C1 segment of cervical spinal cord (tissue), 14 donors: ENCODE measurements at places on chromosomes 5 and 9.
A peak's percentile ranks its signal among the peaks of the same experiment; 100 is the strongest.

DNA sequence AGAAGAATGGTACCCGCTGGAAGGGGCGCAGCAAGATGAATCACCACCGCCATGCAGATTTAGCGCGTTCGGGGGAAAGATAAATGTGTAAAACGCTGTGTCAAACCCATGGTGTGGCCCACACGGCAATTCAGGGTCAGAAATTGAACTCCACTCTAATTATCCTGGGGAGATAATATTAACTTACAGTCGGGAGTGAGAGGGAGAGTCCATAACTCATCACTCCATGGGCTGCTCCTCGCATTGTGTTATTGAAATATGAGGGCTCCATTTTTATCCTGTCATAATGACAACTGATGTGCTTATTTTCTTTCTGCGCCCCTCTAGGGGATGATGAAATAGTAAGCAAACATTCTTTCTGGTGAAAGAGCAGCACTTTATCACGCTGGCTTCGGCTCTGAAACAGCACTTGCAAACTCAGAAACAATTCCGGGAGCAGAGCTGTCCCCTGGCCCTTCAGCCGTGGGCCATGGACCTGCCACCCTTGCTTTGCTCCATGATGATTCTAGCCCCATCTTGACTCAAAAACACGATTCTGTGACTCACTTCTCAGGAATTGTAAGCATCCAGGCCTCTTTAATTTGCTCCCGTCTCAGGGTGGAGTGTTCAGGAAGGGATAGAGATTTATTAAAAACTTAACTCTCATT is 431.6 kb downstream of the IRX1 start:
- no peak for DNase-seq

GRCh38 chr9:79195879-79196278 is 375.9 kb upstream of the TLE4 start:
- DNase-seq, result no peak

DNA sequence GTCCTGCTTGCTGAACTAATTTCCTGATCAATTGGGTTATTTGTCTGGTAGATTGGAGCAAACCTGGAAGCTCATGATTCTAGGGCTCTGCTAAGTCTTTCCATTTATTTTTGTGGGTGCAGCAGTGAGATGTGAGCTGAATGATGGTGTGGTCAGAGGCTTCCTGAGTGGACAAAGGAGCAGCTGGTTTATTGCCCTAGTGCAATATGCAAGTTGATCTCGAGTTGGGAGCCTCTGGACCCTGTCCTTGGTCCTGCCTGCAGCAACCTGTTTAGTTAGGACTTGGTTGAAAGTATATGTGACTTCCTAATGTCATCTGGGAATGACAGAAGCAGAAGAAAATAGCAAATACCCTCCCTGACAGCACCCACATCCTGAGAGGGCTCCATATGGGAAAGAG is 4.2 kb upstream of the UNC5A start:
- DNase-seq, result no peak

DNA sequence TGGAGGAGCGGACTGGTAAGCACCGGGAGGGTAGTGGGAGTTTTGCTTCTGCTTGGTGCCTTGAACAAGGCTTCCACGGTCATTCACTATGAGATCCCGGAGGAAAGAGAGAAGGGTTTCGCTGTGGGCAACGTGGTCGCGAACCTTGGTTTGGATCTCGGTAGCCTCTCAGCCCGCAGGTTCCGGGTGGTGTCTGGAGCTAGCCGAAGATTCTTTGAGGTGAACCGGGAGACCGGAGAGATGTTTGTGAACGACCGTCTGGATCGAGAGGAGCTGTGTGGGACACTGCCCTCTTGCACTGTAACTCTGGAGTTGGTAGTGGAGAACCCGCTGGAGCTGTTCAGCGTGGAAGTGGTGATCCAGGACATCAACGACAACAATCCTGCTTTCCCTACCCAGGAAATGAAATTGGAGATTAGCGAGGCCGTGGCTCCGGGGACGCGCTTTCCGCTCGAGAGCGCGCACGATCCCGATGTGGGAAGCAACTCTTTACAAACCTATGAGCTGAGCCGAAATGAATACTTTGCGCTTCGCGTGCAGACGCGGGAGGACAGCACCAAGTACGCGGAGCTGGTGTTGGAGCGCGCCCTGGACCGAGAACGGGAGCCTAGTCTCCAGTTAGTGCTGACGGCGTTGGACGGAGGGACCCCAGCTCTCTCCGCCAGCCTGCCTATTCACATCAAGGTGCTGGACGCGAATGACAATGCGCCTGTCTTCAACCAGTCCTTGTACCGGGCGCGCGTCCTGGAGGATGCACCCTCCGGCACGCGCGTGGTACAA is 556 bp downstream of the PCDHGC3 start:
- DNase-seq, result peak; percentile 47

DNA sequence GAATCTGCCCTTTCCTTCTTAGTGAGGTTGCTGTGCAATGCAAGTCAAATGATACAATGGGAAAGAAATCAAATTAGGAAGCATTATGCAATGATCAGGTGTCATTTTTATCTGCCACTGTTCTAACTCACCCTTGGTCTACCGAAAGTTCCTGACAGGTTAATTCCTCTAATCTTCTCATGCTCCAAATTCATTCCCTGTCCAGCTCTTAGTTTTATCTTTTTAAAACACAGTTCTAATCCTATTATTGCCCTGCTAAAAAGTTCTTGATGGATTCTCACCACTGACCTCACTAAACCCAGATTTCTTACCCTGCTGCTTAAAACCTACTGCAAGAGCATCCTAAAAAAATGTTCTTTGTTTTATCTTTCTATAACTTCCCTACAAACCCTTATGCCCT is 1000.9 kb downstream of the CDH18 start:
- DNase-seq, result no peak

DNA sequence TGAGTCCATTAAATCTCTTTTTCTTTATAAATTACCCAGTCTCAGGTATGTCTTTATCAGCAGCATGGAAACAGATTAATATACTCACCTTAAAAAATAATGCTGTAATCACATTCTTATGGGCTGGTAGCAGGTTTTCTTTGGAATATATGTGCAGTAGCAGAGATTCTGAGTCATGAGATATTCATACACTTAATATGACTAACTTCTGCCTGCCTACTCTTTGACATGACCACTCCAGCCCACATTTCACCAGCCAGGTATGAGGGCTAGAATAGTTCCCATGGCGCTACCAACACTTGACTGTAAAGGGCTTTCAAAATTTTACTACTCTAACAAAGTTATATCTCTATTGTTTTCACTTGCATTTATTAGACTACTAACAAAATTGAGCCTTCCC is 74.1 kb upstream of the GHR start:
- no peak for DNase-seq

GRCh38 chr5:174352681-174353080 is 307.2 kb downstream of the NSG2 start:
- DNase-seq, result no peak

- DNase-seq, result no peak
Measured at GRCh38 chr5:179324760-179325295, 20.4 kb downstream of the ADAMTS2 start.

DNA sequence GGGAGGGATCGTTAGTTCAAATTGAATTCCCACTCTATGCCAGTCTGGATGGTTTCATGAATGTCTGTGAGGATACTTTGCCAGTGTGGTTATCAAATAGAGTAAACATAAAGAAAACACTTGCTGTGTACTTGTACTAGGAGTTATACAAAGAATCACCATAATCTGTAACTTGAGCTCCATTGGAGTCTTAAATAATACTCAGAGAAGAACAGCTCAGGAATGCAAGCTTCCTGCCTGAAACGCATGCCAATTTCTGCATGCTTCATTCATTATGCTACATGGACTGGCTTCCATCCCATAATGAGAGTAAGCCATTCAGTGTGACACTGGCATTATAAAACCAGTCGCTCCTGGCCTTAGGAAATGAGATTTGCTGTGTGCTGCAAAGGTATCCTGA is 351.4 kb downstream of the SEMA5A start:
- no peak for DNase-seq

GRCh38 chr9:129412814-129413536 is 207.9 kb downstream of the C9orf50 start:
- DNase-seq, result peak; percentile 63

- DNase-seq, result no peak
Measured at GRCh38 chr9:82356871-82357270, 368.3 kb downstream of the SPATA31D1 start.

DNA sequence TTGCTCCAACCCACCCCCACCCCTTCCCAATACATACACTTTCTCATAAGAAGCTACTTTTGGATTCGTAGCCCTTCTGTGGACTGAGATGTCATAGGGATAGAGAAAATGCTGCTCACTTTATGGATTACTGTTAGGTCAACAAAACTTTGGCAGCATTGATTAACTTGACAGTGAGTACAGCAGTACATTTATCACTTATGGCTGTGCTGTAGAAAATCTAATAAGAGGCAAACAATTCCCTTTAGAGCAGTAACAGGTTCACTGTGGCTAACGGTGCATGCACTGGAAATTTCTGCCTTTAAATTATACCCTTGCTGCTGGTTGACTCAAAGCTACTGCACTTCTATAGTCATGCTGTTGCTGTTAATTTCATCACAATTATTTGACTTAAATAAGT is 59.2 kb downstream of the PPIC start:
- no peak for DNase-seq

- no peak for DNase-seq
Measured at GRCh38 chr5:109411149-109411514, 1.4 kb upstream of the PJA2 start.

DNA sequence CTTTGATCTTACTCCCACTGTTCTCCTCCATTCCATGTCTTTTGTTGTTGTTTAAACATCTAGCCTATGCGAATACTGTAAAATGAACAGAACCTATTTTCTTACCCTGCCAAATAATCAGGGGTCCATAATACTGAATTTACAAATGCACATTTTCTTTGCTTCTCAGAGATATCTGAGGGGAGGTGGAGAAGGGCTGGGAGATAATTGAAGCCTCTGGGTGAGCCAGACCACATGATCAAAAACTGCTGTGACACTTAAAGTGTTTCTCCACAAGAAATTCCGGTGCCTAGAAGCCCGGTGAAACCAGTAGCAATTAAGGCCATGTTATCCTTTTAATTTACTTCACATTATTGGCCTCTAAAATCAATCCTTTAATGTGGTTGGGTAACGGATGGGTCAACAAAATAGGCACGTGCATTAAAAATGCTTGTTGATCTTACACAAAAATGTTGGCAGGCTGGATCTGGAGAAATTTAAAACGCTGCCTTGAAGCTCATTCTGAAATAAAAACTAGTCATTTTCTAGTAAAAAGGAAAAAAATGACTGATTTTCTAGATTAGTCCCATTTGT is 10.8 kb downstream of the SEMA6A start:
- DNase-seq, result no peak

DNA sequence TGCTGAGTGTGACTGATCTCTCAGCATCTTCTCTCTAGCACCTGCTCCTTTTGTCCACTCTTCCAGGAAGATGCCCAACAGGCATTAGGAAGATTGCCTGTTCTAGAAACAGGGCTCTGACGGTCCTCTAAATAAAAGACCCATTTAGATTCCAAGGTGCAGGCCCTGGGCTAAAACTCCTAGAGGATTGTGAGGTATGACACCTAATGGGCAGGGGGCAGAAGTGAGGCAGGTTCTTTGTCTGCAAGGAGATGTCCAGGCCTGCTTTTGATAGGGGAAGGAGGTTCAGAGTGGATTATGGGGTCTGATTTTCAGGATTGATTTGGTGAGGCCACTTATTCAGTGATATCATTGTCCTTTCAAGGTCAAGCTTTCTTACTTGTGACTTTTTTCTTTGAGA is 140.8 kb upstream of the TRPC7 start:
- no peak for DNase-seq

GRCh38 chr9:71079451-71079850 is 42.0 kb downstream of the TRPM3 start:
- no peak for DNase-seq

DNA sequence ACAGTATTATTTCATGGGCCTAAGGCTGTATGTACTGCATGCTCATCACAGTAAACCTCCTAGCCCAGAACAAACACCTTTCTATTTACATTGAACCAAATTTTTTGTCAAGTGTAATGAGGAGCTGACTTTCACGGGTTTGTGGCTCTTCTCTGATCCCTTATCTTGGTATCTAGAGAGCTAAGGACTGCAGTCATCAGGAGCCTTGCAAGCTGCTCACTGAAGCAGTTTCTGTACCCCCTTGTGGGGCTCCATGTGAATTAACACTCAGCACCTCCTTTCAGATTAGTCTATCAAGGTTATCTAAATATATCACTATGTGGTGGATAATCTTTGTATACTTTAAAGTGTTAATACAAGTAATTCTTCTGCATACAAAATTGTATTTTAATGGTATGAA is 108.2 kb downstream of the AUH start:
- no peak for DNase-seq
